ENCODE measurements at places on chromosomes 4 and X.

GRCh38 chrX:131068945-131069719 lies 11.0 kb downstream of the ARHGAP36 start:
- peak; percentile 22 for DNase-seq

- no peak for DNase-seq
Measured at GRCh38 chr4:39043058-39043860, 11.1 kb upstream of the TMEM156 start.

DNA sequence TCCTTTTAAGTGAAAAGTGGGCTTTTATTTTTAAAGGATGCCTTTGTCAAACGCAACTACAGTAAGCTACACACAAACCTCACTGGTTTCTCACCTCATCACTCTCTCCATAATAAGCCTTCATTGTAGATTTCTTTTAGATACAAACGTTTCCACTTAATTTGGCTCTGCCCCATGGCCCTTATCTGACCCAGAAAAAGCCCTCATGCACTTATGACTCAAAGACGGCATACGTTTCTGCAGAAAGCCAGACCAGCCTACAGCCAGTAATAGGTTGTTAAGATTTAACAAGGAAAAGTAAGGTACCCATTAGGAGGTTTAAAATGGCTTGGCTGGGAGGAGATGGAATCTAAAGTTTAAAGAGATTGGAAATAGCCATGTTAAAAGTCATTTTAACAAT lies 914.6 kb upstream of the INTU start:
- DNase-seq = no peak

DNA sequence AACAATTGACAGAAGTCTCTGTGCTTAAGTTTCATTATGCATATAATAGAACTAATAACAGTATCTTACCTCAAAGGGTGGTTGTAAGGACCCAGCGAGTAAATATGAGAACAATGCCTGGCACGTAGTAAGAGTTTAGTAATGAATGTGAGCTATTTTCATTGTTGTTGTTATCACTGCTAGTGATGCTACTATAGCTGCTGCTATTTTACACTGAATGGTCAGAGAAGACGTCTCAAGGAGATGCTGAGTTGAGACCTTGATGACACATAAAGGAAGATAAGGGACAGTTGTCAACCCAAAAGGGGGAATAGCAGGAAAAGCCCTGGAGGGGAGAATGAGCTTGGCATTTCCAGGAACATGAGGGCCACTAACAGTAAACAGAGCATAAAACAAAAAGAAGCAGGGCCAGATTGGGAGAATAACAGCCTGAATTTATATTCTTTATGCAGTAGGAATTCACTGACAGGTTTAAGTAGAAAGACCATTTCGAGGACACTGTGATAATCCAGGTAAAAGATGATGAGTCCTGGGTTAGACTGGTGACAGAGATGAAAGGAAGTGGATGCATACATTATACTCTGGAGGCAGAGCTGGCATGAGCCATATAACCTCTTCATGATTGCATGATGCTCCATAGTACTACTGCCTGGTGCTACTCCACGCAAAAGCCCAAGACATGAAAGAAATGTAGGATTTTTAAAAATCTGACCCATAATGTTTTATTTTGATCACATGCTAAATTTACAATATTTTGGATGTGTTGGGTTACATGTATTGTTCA lies 23.1 kb downstream of the ATP8A1 start:
- no peak for DNase-seq

- peak; percentile 94 for DNase-seq
Measured at GRCh38 chr4:129246910-129247461, 151.0 kb downstream of the C4orf33 start.

Measured in NCI-H2081 (cell line).